T-cell (primary cell): ENCODE measurements at places on chromosomes 5 and 9. TPM values are rescaled to one million over a fixed set of nuclear protein-coding genes. Genes with fewer than 3 reads are reported as not detected.
A peak's percentile ranks its signal among the peaks of the same experiment; 100 is the strongest.

DNA sequence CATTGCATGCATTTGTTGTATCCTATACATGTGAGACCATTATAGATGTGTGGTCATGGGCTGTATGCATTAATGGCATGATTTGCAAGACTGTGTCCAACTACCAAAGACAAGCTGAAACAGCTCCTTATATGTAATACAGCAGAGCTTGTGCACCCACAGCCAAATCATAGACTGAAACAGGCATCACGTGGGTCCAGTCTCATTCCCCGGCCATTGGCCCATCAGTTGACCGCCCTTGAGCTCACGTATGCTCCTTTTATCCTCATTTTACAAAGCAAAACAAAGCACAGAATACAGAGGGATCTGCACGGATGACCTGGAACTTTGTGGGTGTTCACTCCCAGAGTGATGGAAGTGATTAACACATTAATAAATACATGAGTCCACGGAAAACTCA, 109.1 kb downstream of the ROR2 start:
- DNase-seq: no peak

GRCh38 chr5:77935506-77936364, 159.6 kb upstream of the TBCA start:
- peak; percentile 2 for DNase-seq

- DNase-seq: no peak
Measured at GRCh38 chr9:89364666-89365531, 46.6 kb downstream of the SECISBP2 start.

- no peak for DNase-seq
Measured at GRCh38 chr9:107155244-107155817, 127.7 kb upstream of the RAD23B start.

- no peak for DNase-seq
Measured at GRCh38 chr5:78544561-78545201, 103.9 kb downstream of the LHFPL2 start.

- no peak for DNase-seq
Measured at GRCh38 chr9:137114220-137114612, 317 bp downstream of the DPP7 start.

DNA sequence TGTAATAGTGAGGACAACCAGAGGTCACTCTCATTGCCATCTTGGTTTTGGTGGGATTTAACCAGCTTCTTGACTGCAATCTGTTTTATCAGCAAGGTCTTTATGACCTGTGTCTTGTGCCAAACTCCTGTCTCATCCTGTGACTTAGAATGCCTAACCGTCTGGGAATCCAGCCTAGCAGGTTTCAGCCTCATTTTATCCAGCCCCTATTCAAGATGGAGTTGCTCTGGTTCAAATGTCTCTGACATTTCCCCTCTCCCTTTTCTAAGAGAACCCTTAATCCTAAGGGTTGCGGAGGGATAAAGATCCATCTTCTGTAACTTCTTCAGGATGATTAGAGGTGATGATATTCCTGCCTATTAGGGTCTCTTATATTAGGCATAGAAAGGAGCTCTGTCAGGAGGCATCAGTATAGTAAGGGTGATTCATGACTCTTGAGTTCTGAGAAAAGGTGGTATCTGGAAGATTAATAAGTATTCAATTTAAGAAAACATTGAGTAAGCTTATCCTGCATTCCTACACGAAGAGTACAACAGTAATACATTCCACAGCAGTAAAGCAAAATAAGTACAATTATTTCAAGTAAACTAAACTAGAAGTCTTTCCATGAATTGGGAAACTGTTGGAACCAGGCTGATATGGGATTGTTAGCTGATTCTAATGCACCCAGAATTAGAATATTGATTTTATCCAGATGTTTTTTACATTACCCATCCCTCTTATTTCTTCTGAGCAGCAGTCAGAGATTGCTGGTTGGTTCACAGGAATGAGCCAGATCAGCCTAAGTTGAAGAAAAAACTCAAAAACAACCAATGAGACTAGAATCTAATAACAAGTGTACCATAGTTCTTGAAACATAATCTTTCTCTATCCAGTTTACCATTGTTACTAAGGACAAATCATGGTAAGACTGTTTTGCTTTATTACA, 39.9 kb downstream of the SHC3 start:
- DNase-seq: no peak

GRCh38 chr9:109753308-109753707, 26.7 kb upstream of the PALM2AKAP2 start:
- no peak for DNase-seq

- DNase-seq: no peak
Measured at GRCh38 chr9:21560281-21560745, 78.2 kb upstream of the IFNE start.

DNA sequence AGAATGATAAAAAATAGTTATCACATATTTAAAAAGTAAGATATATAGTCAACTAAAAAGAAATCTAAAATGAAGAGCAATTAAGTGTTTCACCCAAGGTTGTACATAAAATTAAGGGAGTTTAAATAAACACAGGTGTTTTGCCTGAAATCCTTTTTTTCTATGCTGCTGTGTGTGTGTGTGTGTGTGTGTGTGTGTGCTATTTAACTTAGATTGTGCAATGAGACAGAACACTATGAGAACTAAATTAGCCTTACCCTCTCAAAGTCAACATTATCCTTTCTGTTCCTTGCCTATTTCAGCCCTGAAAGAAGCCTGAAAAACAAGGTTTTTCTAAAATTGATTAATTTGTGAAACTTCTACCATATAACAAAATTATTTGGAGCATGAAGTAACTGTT, 516.2 kb downstream of the ELAVL2 start:
- DNase-seq: no peak

- DNase-seq: no peak
Measured at GRCh38 chr9:107016383-107016782, 153.4 kb downstream of the ZNF462 start.

DNA sequence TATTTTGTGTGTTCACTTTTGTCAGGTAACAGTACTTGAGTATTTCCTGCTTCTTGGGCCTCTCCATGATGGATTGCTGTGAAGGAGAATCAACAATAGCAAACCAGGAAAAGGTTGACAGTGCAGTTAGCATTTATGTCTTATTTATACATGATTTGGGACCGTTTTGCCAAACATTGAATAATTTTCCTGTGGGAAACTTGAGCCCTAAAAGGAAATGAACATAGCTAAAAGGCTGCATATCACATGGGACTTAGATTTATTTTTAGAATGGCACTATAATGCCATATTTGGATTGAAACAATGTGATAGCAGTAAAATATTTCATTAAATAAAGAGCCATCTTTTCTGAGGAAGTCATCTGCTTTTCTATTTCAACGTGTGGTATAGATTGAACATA, 15.3 kb downstream of the GPR21 start:
- no peak for DNase-seq

DNA sequence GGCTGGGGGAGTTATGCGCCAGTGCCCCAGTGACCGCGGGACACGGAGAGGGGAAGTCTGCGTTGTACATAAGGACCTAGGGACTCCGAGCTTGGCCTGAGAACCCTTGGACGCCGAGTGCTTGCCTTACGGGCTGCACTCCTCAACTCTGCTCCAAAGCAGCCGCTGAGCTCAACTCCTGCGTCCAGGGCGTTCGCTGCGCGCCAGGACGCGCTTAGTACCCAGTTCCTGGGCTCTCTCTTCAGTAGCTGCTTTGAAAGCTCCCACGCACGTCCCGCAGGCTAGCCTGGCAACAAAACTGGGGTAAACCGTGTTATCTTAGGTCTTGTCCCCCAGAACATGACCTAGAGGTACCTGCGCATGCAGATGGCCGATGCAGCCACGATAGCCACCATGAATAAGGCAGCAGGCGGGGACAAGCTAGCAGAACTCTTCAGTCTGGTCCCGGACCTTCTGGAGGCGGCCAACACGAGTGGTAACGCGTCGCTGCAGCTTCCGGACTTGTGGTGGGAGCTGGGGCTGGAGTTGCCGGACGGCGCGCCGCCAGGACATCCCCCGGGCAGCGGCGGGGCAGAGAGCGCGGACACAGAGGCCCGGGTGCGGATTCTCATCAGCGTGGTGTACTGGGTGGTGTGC, at the start of gene RXFP3:
RXFP3 (plus strand) TSS at position 6 of the 636 bp plus-strand sequence; CDS start at position 361, 355 bp downstream.
- DNase-seq: no peak

- no peak for DNase-seq
Measured at GRCh38 chr5:167128581-167128980, 1162.9 kb upstream of the WWC1 start.

The GRIN1 gene
- total RNA-seq: not detected

The FBP2 gene
- total RNA-seq: not detected

The KCNMB1 gene
- total RNA-seq: not detected

The LECT2 gene
- not detected for total RNA-seq

The GARIN3 gene
- not detected for total RNA-seq

The NIPAL4 gene
- total RNA-seq: 0.06 TPM

The HMMR gene
- 0.86 TPM for total RNA-seq

The LIX1 gene
- total RNA-seq: not detected

The PTPRD gene
- total RNA-seq: not detected
